ENCODE measurements at places on chromosomes 1 and 21.

- peak; percentile 52 for DNase-seq
These were observed 54.4 kb upstream of the CDC42BPA start for GRCh38 chr1:227372726-227373130.

DNA sequence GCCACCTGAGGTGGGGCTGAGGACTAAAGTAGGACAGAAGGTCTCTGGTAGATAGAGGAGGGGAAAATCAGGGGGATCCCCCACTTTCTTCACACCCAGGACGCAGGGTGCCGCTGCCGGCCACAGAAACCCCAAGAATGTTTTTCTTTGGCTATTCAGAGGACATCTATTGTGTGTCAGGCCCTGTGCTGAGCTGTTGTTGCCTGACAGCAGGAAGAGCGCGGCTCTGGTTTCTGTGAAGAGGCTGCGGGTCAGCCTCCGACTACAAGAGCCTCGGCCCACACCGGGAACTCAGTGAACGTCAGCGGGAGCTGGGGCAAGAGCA is 407 bp upstream of the PIGV start:
- peak; percentile 57 for DNase-seq

DNA sequence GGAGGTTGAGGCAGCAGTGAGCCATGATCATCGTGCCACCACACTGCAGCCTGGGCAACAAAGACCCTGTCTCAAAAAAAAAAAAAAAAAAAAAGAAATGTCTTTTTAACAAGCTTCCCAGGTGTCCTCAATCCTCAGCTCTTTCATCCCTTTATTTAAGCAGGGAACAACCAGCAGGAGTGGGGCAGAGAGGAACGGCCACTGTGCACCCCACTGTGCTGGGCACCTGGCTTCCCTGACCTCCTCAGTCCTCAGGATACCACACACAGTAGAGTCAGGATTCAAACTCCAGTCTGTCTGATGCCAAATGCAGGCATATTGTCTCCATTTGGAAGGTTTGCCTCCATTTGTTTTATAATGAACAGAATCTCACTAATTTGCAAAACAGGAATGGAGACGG is 19.8 kb upstream of the PTAFR start:
- no peak for DNase-seq

- no peak for DNase-seq
These were observed 106.3 kb downstream of the CD247 start for GRCh38 chr1:167412072-167412471.

DNA sequence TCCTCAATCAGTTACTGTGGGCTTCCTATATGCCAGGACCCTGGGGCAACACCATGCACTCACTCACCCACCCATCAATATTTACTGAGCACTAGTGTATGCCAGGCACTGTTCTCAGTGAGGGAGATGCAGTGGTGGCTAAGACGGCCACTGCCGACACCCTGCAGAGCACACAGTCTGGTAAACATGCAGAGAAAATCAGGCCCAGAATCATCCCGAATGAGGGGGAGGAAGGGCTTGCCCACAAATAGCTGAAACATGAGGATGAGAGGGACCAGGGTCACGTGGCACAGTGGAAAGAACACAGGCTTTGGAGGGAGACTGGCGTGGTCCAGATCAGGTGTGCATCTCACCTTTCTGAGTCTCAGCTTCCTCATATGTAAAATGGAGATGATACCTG is 89.2 kb upstream of the IGSF21 start:
- no peak for DNase-seq

GRCh38 chr1:183230413-183230812 is 44.3 kb downstream of the LAMC2 start:
- DNase-seq = peak; percentile 97

DNA sequence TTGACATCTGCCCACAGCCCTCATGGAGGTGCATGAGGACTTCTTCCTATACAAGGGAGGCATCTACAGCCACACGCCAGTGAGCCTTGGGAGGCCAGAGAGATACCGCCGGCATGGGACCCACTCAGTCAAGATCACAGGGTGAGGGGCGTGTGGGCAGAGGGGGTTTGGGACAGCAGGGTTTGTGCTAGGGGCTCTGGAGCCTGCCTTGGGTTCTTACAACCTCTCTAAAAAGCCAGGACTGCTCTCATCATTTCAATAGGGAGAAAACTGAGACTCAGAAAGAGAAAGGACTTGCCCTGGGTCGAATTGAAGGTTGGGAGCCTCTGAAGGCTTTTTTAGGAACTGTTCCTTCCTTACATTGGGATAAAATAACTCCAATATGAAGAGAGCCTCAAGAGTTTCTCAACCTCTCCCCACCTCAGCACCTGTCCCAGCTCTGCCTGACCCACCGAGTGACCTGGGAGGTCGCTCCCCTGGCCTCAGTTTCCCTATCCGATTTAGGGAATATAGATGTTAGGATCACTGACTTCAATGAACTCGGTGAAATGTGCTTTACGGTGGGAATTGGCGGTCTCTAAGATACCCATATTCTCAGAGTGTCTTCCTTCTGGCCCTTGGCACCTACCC is 9.5 kb downstream of the TINAGL1 start:
- no peak for DNase-seq

DNA sequence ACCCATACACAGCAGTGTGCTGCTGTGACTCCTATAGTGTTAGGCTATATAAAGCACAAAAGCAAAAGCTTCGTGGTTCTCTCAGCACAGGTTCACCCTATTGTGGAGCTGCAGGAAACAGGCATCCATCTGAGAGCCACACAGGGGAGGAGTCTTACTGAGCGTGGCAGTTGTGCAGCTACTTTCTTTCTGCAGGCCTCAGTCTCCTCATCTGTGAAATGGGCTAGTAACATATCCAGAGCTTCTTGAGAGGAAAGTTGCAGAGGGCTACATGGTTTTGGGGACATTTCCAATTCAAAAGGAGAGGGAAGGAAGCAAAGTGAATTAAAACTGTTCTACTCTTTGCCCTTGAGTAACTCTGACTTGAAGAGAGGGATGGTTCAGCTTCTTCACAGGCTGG is 142.0 kb downstream of the FOXD2 start:
- no peak for DNase-seq

- DNase-seq = no peak
These were observed 74.9 kb downstream of the JAK1 start for GRCh38 chr1:64891448-64891825.

DNA sequence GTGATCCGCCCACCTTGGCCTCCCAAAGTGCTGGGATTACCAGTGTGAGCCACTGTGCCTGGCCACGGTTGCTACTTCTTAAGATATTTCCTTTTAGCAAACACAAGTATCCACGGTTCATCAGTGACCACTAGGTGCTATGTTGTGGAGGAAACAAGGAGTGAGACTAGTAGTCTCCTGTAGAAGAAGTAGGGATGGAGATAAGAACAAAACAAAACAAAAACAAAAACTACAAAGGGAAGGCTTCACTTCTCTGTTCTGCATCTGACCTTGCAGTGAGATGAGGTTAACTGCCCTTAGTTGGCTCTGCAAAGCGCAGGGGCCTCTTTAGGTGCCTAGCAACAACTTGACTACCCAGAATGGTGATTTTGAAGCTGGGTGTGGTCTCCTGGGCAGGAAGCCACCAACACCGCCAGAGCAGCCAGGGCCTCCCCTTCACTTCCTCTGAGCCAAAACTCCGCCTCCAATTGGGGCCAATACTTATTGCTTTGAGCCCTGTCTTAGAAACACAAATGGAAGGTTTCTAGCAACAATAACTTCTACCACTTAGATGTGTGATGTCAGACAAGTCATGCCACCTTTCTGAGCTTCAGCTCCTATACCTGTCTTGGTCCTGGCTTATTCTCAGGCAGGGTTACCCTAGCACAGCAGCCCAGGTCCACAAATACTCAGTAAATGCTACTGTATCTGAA is 12.8 kb upstream of the CDC42 start:
- DNase-seq = peak; percentile 60

GRCh38 chr1:28278763-28279162 is 19.4 kb downstream of the SESN2 start:
- DNase-seq = no peak

DNA sequence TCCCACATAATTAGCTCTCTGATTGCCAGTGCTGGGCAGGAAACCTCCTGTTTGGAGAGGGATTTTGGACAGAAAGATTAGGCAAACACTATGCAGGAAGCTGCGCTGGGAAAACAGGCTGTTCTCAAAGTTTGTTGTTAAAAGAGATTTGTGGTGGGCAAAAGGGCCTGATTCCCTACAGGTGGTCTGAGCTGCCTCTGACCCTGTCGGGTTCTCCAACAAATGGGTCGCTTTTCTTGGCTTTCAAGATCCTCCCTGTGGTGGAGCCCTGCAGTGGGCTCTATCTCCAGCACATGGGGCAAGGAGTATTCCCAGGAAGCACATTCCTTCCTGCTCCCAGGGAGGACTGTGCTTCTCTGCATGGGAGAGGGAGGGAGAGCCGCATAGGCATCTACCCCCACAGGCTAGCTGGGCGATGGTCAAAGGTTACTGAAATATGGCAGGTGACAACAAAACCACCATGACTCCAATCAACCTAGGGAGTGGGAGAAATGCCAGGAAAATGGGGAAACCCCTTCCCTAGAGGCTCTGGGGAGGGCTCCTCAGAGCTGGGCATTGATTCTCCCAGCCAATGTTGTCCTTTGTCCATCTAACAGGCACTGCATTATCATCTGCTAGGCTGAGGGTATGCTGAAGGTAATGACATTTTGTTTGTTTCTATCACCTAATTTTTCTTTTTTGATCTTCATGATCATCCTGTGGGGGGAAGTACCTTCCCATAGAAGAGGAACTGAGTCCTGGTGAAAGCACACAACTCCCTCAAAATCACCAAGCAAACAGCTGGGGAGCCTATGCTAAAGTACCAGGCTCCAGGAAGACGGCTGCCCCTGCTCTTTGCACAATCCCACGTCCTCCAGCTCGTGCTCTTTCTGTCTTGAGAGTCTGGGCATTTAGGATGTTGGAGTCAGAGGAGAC is 85.3 kb downstream of the PLXNA2 start:
- no peak for DNase-seq

DNA sequence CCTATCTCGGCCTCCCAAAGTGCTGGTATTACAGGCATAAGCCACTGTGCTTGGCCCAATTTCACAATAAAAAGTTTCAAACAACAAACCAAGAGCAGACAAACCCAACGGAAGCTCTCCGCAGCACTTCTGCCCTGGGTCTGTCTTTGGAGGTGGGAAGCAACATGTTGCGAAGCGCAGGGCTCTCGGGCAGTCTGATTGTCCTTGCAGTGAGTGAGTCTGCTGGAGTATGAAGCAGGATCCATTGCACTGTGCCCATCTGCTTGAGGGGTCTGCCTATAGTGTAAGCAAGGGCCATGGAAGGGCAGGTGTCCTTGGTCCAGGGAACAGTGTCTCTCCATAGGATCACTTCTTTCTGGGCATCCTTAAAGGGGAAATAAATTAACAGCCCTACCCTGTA is 14.6 kb upstream of the PARP1 start:
- DNase-seq = no peak

DNA sequence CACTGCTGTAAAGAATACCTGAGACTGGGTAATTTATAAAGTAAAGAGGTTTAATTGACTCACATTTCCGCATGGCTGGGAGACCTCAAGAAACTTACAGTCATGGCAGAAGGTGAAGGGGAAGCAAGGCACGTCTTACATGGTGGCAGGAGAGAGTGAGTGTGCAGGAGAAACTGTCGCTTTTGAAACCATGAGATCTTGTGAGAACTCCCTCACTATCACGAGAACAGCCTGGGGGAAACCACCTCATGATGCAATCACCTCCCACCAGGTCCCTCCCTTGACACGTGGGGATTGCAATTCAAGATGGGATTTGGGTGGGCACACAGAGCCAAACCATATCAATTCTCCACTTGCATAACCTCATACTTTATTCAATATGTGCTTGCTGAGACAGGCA is 76.6 kb downstream of the GIPC2 start:
- DNase-seq = no peak

DNA sequence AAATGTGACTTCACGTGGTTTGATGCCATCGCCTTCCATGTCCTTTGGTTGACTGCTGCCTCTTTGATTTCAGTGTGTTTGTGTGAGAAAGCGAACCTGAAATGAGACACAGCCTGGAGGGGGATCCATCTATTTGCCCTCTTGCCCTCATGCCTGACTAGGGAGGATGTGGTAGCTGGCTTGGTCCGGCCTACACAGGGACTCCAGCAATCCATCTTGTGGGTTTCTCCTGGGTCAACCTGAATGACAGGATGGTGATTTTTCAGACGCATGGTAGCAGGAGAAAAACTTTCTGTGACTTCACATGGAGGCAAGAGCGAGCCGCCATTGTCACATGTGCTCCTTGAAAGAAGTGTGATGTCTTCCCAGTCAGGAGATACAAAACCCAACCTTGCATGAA is 117.9 kb upstream of the DNAH14 start:
- no peak for DNase-seq

GRCh38 chr1:154325583-154326545 is 539 bp downstream of the ATP8B2 start:
- DNase-seq = peak; percentile 72

GRCh38 chr1:227490478-227490877 is 72.9 kb upstream of the ZNF678 start:
- no peak for DNase-seq

GRCh38 chr1:22861764-22862440 is 110.8 kb downstream of the LACTBL1 start:
- DNase-seq = peak; percentile 95

DNA sequence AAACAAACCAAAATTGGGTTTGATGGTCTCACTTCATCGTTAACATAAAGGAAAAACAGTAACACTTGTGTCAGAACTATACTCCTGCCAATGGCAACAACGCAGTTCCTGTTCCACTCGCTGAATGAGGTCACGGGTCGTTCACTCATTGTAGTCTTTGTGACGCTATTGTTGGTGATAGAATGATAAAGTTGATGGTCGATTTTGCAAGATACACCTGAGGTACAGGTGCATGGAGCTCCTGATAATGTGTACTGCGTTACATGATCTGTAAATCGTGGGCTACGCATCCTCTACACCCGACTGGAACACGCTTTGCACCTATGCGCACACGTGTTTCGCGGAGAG is 391 bp upstream of the CENPS start:
- DNase-seq = no peak

GRCh38 chr1:108896146-108897145 is 19.7 kb downstream of the GPSM2 start:
- no peak for DNase-seq

- peak; percentile 61 for DNase-seq
These were observed 93.0 kb downstream of the USH2A start for GRCh38 chr1:216330262-216330661.

GRCh38 chr1:176462674-176463378 is at the start of gene PAPPA2:
Gene PAPPA2 (plus strand): TSS chr1:176463175. CDS start chr1:176556323, 93,148 bp downstream.
- peak; percentile 86 for DNase-seq
